Stimulated activated effector memory CD8-positive, alpha-beta T cell treated with anti-CD3 and anti-CD28 coated beads, Interleukin-12 subunit alpha, Interleukin-12 subunit beta, amount 100 ng/mL, for 72 hours (primary cell): ENCODE measurements at places on chromosomes 4 and X.

DNA sequence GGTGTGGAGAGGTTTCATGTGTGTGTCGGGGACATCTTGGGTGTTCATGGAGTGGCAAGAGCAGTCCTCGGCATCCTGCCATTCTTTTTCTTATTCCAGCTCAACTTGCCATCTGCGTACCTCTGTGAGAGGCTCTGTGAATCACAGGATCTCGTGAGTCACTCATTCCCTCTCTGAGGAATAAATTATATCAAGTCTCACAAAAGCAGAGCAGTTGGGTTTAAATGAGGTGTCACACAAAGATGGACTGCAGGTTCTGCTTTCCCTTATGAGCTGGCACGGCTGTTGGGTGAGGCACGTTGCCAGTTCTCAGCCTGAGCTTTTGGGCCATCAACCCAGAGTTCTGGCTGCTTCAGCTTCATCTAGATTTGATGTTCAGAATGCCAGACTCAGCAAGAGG, 6.8 kb upstream of the OCIAD2 start:
- no peak for DNase-seq

DNA sequence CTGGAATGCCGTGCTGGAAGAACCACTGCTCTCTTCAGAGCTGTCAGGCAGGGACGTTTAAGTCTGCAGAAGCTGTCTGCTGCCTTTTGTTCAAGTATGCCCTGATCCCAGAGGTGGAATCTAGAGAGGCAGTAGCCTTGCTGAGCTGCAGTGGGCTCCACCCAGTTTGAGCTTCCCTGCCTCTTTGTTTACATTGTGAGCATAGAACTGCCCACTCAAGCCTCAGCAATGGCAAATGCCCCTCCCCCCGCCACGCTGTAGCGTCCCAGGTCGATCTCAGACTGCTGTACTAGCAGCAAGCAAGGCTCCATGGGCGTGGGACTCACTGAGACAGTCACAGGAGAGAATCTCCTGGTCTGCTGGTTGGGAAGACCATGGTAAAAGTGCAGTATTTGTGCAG, 34.8 kb upstream of the MUC7 start:
- no peak for DNase-seq

- DNase-seq = no peak
Measured at GRCh38 chr4:69078852-69079251, 17.4 kb upstream of the UGT2B7 start.

DNA sequence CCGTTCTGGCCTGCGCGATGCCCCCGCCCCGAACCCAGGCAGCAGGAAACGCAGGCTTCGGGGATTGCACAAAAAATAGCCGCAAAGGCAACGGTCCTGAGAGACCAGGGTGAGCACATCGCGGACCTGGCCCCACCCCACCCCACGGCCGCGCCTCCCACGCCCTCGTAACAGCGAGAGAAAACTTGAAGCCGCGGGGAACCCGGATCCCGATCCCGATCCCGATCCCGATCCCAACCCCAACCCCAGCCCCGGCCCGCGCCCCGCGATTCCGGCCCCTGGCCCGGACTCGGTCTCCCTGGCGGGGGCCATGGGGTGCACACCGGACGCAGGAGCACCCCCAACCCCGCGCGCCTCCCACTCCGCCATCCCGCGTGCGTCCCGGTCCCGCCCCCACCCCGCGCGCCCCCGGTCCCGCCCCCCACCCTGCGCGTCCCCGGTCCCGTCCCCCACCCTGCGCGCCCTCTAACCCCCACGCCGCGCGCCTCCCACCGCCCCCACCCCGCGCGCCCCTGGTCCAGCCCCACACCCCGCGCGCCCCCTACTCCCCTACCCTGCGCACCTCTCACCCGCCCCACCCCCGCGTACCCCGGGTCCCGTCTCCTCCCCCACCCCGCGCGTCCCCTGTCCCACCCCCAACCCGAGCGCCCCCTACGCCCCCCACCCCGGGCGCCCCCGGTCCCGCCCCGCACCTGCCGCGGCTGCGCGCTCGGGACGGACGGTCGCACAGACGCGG, 29.0 kb downstream of the NOP14 start:
- DNase-seq = peak; percentile 79

DNA sequence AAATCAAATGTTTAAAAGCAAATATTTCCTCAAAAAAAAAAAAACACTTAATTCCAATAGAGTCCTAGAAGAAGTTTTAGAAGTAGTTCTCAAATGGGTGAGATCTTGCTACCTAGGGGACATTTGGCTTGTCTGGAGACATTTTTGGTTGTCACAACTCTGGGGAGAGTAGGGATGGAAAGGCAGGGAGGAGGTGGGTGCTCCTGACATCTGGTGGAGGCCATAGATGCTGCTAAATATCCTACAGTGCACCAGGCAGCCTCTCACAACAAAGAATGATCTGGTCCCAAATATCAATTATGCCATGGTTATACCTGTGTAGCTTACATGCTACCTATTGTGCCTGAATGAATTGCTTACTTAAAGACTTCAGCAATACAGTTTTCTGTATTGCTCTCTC, 46.8 kb downstream of the CPE start:
- DNase-seq = no peak

DNA sequence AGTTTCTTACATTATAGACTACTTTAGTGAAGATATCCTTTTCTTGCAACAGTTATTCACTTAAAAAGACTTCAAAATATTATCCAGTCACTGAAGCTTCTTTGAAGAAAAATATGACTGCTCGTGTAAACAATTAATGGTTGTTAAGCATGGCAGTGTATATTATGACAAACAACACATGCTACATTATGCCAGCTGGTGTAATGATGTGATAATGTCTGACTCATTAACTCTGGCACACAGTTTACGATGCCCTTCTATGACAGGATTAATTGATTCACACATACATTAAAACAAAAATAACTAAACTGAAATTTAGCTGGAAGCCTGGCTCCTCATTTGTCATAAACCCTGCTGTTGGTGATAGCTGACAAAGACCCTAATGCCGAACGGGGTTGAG, 22.4 kb downstream of the GK2 start:
- DNase-seq = no peak

DNA sequence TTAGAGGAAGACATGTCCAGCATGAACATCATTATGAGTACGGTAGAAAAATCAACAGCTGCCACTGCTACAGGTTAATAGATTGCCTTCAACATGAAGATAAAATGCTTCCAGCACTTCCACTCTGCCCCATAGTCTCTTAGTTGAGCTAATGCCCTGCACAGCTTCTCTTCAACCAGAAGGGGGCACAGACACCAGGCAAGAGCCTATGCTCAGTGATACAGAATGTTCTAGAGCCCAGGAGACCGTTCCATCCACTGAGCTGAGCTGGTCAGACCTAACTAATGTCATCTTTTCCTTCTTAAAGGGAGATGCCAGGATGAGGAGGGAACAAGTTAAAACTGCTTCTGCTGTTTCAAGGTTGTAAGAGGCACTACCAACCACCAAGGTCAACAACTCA, 42.2 kb downstream of the SMIM10L2A start:
- DNase-seq = no peak

DNA sequence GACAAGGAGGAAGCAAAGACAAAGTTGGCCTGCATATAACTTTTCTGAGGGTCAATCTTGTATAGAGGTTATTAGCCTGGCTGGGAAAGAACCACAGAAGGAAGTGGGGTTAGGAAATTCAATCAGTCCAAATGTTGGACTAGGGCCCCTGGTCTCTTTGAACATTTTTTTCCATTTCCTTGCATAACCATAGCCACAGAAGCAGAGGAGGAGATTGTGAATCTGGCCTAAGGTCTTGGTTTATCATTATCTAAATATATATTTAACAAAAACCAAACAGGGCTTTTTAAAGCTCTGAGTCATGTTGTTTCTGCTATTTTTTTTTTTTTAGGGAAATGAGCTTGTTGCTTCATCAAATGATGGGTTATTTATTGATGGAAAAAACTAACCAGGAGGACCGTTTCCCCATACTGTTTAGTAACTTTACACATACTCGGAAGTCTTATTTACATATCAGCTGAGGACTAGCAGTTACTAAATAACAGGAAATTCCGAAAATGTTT, 97.7 kb upstream of the ACSL4 start:
- no peak for DNase-seq

GRCh38 chr4:77348815-77349214, 191.8 kb downstream of the CCNG2 start:
- DNase-seq = no peak

- DNase-seq = no peak
Measured at GRCh38 chr4:182194091-182194824, 48.9 kb upstream of the TENM3 start.
